CD4-positive, alpha-beta memory T cell (primary cell): ENCODE measurements at places on chromosomes 16 and 17. TPM values are rescaled to one million over a fixed set of nuclear protein-coding genes. Genes with fewer than 3 reads are reported as not detected.

- H3K36me3 ChIP-seq: no peaks in the 10 kb centered on the region
- no peaks in the 10 kb centered on the region for H3K4me1 ChIP-seq
- DNase-seq: no peak
- no peak overlapping the region for H3K4me3 ChIP-seq
- no peaks in the 10 kb centered on the region for H3K27me3 ChIP-seq
- H3K27ac ChIP-seq: no peak overlapping the region
These were observed 39.4 kb upstream of the RBFOX3 start for GRCh38 chr17:79650283-79650682.

DNA sequence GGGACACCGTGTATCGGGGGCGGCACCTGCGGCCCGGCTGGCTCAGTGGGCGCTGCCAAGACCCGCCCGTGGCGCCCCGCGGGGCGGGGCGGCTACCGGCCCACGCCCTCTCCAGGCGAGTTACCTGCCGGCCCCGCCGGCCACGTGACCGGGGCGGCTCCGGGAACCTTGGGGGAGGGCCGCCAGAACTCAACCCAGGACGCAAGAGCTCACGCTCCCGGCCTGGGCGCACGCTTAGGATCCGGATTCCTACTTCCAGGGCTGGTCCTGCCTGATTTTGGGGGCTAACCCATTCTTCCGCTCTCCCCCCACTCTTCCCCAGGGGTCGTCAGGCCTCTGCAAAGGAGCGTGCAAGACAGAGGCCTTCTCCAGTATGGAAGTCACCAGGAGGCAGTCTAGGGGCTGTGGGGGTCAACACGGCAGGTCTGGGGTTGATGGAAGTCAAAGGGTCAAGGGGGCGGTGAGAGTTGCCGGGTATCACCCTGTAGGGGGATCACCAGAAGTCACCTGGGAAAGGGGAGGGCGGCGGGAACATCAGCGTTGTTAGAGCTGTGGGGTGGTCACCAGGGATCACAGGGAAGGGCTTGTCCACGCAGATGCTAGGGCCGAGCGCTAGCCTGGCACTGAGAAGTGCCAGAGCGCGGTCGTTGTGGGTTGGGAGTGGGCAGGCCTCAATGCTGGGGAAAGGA lies 354 bp upstream of the ESRP2 start:
- H3K27me3 ChIP-seq: no peaks in the 10 kb centered on the region
- peak overlapping the region; percentile 70 for H3K4me3 ChIP-seq
- no peaks in the 10 kb centered on the region for H3K36me3 ChIP-seq
- H3K27ac ChIP-seq: peak overlapping the region; percentile 44
- peak; percentile 46 for DNase-seq

- H3K4me1 ChIP-seq: no peaks in the 10 kb centered on the region
- DNase-seq: peak; percentile 41
These were observed 20.9 kb upstream of the CLEC18A start for GRCh38 chr16:69930117-69930776.

Gene MT1G
- not detected for total RNA-seq

DNA sequence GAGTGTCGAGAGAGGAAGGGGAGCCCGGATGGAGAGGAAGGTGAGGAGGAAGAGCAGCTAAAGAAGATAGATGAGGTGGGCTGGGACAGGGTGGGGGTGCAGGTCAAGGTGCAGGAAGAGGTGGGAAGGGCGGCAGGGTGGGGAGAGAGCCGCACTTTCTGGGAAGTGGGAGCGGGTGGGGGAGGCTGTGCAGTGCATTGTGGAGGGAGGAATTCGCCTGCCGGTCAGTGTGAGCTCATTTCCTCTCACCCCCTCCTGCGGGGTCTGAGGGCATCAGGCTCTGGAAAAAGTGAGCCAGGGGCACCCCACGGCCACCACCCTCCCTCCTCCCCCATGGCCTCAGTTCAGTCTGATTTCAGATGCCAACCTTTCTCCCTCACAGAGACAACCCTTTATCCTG lies 2.5 kb upstream of the ARHGAP23 start:
- peaks cover 10% of the 10 kb centered on the region for H3K27me3 ChIP-seq
- no peak overlapping the region for H3K4me3 ChIP-seq
- H3K36me3 ChIP-seq: no peaks in the 10 kb centered on the region
- no peak for DNase-seq
- H3K27ac ChIP-seq: no peak overlapping the region

Gene CFAP97D1
- total RNA-seq: not detected

Gene ARL17A
- 49.4 TPM for total RNA-seq

- H3K4me3 ChIP-seq: no peak overlapping the region
- H3K36me3 ChIP-seq: no peaks in the 10 kb centered on the region
- no peaks in the 10 kb centered on the region for H3K27me3 ChIP-seq
- DNase-seq: no peak
- H3K4me1 ChIP-seq: peaks cover 7% of the 10 kb centered on the region
These were observed 6.0 kb upstream of the PRDM7 start for GRCh38 chr16:90083139-90083538.

DNA sequence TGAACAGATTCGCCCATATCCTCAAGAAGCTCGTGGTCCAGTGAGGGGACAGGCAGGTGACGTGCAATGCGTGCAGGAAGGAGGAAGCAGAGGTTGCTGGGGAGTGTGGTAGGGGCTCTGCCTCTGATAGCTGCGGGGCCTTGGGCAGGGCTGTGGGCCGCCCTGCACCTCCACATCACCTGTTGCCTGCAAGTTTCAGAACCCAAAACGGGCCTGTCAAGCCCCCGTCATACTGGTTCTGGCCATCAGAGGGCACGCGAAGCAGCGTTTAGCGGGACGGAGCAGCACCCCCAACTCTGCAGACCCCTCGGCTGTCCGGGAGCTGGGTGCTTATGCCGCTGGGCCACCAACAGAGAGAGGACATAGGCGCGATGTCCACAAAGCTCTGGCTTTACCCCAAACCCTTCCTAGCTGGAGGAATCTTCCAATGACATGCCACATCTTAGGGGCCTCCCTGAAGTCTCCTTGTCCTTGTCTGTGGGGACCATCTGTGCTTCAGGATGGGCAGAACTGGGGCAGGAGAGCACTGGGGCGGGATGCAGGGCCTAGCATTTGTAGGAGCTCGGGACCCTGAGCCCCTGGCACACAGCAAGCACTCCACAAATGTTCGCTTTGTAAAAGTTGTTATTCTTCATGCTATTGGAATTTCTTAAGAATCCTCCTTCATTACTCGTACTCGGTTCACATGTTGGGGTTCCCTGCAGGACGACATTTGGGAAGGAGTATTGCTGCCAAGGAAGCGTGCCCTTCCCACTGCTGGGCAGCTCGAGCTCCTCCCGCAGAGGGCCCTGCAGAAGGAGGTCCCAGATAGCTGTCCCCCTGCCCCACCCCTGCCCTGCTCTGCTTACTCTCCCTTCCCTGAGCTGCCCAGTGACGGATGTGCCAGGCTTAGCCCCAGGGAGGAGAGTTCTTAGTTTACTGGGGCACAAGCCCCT lies 64.3 kb downstream of the CNGB1 start:
- no peaks in the 10 kb centered on the region for H3K27me3 ChIP-seq
- DNase-seq: no peak
- H3K4me3 ChIP-seq: no peak overlapping the region
- H3K27ac ChIP-seq: no peak overlapping the region

GRCh38 chr16:18833707-18834505 lies 32.6 kb upstream of the ARL6IP1 start:
- DNase-seq: no peak
- H3K27ac ChIP-seq: no peak overlapping the region
- no peaks in the 10 kb centered on the region for H3K27me3 ChIP-seq
- no peak overlapping the region for H3K4me3 ChIP-seq
- H3K36me3 ChIP-seq: peaks cover 87% of the 10 kb centered on the region
- H3K4me1 ChIP-seq: no peaks in the 10 kb centered on the region

DNA sequence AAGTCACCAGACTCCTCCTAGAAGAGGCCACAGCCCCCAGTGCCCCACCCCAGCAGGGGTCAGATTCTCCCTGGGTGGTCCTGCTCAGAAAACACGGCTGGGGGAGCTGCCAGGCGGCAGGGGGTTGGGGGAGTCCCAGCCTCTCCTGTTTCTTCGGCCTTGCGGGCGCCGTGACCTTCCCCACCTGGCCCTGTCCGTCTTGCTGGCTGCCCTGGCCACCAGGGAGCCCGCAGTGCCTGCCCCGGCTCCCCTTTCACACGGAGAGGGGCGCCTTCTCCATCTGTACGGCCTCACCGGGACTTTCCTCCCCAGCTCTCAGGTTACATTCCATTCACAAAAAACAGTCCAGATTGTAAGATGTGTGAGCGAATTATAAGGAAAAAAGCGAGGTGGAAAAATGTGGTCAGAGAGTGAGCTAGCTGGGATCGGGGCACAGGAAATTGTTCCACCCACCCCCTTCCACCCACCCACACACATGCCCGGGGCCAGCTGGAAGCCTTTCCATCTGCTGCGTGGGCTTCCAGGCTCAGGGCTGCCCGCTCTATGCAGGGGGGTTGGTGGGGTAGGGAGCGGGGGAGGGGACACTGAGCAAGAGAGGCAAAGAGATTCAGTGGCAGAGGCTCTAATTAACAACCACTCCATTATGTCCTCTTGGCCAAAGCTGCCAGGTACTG lies 14.6 kb upstream of the CIBAR2 start:
- no peaks in the 10 kb centered on the region for H3K4me1 ChIP-seq
- no peaks in the 10 kb centered on the region for H3K27me3 ChIP-seq
- no peak for DNase-seq
- no peak overlapping the region for H3K27ac ChIP-seq
- H3K4me3 ChIP-seq: no peak overlapping the region

Gene KRTAP16-1
- 0.28 TPM for total RNA-seq

- no peak overlapping the region for H3K27ac ChIP-seq
- no peaks in the 10 kb centered on the region for H3K36me3 ChIP-seq
- H3K4me3 ChIP-seq: no peak overlapping the region
- H3K27me3 ChIP-seq: no peaks in the 10 kb centered on the region
- DNase-seq: no peak
These were observed 44.2 kb downstream of the LYRM9 start for GRCh38 chr17:27848931-27849330.

GRCh38 chr16:8998108-8998507 lies 34.4 kb upstream of the USP7 start:
- DNase-seq: no peak
- H3K27ac ChIP-seq: no peak overlapping the region
- H3K27me3 ChIP-seq: no peaks in the 10 kb centered on the region
- no peak overlapping the region for H3K4me3 ChIP-seq

DNA sequence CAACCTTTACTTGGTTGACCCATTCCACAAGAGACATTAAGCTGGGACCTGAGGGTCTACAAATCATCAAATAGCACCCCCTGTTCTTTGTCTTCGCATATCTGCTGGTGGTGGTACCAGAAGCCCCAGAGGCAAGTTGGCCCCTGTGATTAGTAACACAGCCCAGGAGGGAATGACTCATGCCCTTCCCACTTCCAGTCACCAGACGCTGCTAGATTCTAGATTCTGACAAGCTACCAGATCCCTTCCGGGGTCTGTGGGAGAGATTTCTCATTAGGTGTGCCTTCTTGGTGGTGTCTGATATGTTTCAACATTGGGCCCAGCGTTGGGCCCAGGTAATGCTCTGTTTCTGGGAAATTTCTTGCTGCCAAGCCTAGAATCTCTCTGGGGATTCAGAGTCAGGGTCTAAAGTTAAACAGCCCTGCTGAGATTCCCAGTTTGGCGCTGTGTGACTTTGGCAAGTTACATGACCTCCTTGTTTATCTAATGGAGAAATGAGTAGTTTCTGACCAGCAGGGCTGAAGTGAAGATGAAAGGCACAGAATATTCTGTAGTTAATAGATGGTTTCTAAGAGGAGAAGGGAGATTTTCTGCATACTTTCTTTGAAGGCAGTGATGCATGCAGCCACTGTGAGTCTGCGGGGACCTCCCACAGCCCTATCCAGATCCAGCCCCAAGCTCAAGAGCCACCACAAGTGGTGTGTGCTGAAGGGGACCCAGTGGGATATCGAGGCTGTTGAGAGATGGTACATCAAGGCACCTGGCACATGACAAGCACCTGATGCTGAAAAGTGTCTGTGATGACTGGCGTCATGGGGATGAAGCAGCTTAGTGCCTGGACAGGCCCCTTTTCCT lies 3.9 kb downstream of the TRPV2 start:
- peaks cover 38% of the 10 kb centered on the region for H3K36me3 ChIP-seq
- H3K4me3 ChIP-seq: no peak overlapping the region
- peaks cover 58% of the 10 kb centered on the region for H3K4me1 ChIP-seq
- H3K27me3 ChIP-seq: no peaks in the 10 kb centered on the region
- peak overlapping the region; percentile 12 for H3K27ac ChIP-seq

GRCh38 chr16:79316004-79316458 lies 284.5 kb downstream of the MAF start:
- no peak for DNase-seq
- no peaks in the 10 kb centered on the region for H3K36me3 ChIP-seq
- H3K4me3 ChIP-seq: no peak overlapping the region
- H3K4me1 ChIP-seq: peaks cover 13% of the 10 kb centered on the region
- no peaks in the 10 kb centered on the region for H3K27me3 ChIP-seq
- no peak overlapping the region for H3K27ac ChIP-seq

Gene PLD6
- 12.8 TPM for total RNA-seq

- H3K27me3 ChIP-seq: no peaks in the 10 kb centered on the region
- H3K4me1 ChIP-seq: peaks cover 10% of the 10 kb centered on the region
- DNase-seq: peak; percentile 17
- no peak overlapping the region for H3K4me3 ChIP-seq
- no peaks in the 10 kb centered on the region for H3K36me3 ChIP-seq
These were observed 3.7 kb downstream of the ADAD2 start for GRCh38 chr16:84194470-84195200.

DNA sequence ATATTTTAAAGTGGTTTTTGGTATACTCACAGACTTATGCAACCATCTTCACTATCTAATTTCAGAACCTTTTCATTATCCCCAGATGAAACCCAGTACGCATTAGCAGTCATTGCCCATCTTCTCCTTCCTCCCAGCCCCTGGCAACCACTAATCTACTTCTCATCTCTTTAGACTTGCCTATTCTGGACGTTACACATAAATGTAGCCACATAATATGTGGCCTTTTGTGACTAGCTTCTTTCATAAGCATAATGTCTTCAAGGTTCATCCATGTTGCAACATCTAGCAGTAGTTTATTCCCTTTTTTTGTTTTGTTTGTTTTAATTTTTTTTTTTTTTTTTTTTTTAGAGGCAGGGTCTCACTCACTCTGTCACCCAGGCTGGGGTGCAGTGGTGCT lies 28.5 kb upstream of the C17orf107 start:
- H3K27me3 ChIP-seq: no peaks in the 10 kb centered on the region
- no peak overlapping the region for H3K4me3 ChIP-seq
- H3K36me3 ChIP-seq: peaks cover 6% of the 10 kb centered on the region
- no peak overlapping the region for H3K27ac ChIP-seq

DNA sequence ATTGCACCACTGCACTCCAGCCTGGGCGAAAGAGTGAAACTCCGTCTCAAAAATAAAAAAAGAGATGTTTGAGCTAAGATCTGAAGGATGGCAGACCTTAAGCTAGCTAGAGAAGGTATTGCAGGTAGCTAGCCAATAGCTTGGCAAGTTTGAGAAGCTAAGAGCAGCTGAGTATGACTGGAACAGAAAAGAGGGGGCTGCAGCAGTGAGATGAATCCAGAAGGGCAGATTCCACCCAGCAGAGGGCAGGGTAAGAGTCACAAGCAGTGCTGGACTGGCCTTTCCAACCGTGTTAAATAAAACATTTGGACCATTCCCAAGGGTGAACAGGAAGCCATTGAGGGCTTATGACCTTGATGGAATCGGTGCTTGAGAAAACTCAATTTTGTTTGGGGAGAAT lies 5.7 kb upstream of the PHAF1 start:
- no peak for DNase-seq
- no peaks in the 10 kb centered on the region for H3K36me3 ChIP-seq
- H3K4me1 ChIP-seq: peaks cover 3% of the 10 kb centered on the region
- no peak overlapping the region for H3K27ac ChIP-seq
- no peak overlapping the region for H3K4me3 ChIP-seq
- H3K27me3 ChIP-seq: no peaks in the 10 kb centered on the region

Gene CD7
- 41.0 TPM for total RNA-seq

Gene MED1
- 62.3 TPM for total RNA-seq

Gene GRAP
- 63.1 TPM for total RNA-seq

- H3K36me3 ChIP-seq: no peaks in the 10 kb centered on the region
- DNase-seq: no peak
- H3K4me3 ChIP-seq: no peak overlapping the region
- peaks cover 14% of the 10 kb centered on the region for H3K4me1 ChIP-seq
- no peak overlapping the region for H3K27ac ChIP-seq
- H3K27me3 ChIP-seq: peaks cover 9% of the 10 kb centered on the region
These were observed 3.2 kb downstream of the UTS2R start for GRCh38 chr17:82374626-82375331.

Gene HEXIM1
- 28.8 TPM for total RNA-seq
